ENCODE measurements at places on chromosomes 12 and 14. TPM values are rescaled to one million over a fixed set of nuclear protein-coding genes. Genes with fewer than 3 reads are reported as not detected.
A peak's percentile ranks its signal among the peaks of the same experiment; 100 is the strongest.

FGD4 gene
- total RNA-seq, result 54.6 TPM

DNA sequence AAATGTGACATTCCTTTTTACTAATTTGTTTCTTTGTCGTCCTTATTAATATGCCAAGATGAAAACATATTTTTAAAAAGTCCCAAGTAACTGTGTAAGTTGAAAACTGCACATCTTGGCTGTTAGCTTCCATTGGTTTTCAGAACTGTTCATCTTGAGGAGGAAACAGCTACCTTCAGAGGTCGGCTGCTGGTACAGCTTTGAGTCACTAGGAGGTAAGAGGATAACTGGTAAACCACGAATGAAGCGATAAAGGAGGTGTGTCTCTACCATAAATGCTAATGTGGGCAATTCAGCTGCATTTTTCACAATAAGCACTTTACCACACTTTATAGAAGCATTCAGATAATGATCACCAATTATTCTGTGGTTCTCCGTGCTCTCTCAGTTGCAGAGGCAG is 137.5 kb upstream of the KRAS start:
- DNase-seq, result no peak

GRCh38 chr14:79629411-79630287 is 581.7 kb downstream of the DIO2 start:
- no peak for DNase-seq

GRCh38 chr12:74790931-74791330 is 253.3 kb downstream of the ATXN7L3B start:
- DNase-seq, result no peak

DNA sequence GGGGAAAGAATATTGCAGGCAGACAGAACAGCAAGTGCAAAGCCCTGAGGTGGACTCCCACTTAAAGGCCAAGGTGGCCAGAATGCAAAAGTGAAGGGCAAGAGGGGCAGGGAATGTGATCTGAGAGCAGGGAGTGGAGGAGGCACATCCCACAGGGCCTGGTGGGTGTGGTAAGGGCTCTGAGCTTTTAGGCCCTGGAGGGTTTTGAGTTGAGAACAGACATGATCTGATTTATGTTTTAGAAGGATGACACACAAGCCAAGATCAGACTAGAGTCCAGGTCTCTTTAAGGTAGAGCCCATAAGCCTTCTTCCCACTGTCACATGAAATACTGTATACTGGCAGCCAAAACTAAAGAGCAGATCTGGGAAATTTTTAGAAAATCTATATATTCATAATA is 162.5 kb downstream of the SLC38A4 start:
- no peak for DNase-seq

DNA sequence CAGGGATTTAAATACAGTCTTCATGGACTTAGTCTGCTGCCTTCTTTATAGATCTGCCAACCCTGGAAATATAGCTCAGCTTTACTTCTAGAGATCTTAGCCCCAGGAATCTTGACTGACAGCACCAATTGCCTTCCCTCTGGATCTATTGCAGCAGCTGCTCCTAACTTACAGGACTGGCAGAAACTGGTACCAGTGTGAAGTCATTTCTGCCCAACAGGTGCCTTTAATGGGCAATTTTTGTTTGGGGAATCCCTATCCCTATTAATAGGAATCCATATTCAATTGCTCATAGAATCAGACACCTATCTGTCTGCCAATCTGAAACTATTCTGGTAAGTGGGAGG is 27.2 kb downstream of the SPX start:
- DNase-seq, result no peak

DNA sequence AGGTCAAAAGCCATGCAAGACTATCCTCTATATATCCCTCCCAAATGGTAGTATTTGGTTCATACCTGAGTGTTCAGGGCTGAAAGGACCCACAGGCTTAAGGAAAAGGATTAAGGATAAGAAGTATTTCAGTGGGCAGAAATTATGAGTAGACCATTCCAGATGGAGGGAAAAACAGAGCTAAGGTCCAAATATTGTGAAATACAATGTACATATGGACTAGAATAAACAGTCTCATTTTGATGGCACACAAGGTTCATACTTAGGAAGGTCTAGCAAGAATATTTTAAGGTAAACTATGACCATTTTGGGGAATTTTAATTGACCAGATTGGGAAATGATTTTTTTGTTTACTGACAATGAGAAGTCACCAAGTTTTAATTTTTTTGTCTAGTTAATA is 124.6 kb downstream of the PRKD1 start:
- DNase-seq, result no peak

WSCD2 gene
- total RNA-seq, result 33.0 TPM

KRT85 gene
- not detected for total RNA-seq

- no peak for DNase-seq
Observed at GRCh38 chr14:52263190-52263589, 4.3 kb upstream of the PTGDR start.

IQSEC3 gene
- 6.8 TPM for total RNA-seq

IL23A gene
- not detected for total RNA-seq

- no peak for DNase-seq
Observed at GRCh38 chr12:85662207-85662602, 174.0 kb downstream of the RASSF9 start.

- DNase-seq, result no peak
Observed at GRCh38 chr14:103656756-103657133, 27.7 kb downstream of the KLC1 start.

DNA sequence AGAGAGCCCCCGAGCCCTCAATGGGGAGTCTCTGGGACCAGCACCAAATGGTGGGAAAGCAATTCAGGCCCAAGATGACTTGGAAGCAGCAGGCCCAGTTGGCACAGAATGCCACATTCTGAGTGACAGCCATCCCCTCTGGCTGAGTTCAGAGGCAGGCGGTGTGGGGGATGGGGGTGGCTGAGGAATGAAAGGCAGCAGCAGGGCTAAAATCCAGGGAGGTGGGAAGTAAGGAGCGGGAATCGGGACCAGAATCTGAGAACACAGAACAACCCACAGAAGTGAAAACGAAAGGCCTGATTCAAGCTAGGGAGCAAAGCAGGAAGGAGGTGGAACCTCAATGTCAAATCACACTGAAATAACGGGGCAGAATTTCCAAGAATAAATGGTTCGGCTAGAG is 171.2 kb downstream of the CALM1 start:
- peak; percentile 70 for DNase-seq

- no peak for DNase-seq
Observed at GRCh38 chr14:101370593-101371569, 190.4 kb upstream of the DIO3 start.

ACOT6 gene
- not detected for total RNA-seq

COX8C gene
- total RNA-seq, result not detected

DIO2 gene
- 2.4 TPM for total RNA-seq

GRCh38 chr12:53048033-53048779 is 1.7 kb upstream of the TNS2 start:
- peak; percentile 80 for DNase-seq

DNA sequence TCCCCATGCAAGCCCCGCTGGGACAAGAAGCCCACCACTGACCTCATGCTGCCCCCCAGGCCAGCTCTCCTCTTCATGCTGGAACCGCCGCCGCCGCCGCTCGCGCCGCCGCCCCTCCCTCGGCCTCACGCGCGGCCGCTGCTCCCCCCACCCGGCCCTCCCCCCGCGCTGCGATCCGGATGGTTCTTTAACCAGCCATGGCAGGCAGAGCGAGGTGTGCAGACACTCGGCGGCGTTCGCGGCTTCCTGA is at the start of gene DCAF5:
TSS of gene DCAF5 (minus strand) at position 218 of the 250 bp plus-strand sequence. CDS start at position 77, 141 bp downstream.
- peak; percentile 94 for DNase-seq

- DNase-seq, result no peak
Observed at GRCh38 chr12:110546339-110546738, 36.8 kb downstream of the PPTC7 start.

DNA sequence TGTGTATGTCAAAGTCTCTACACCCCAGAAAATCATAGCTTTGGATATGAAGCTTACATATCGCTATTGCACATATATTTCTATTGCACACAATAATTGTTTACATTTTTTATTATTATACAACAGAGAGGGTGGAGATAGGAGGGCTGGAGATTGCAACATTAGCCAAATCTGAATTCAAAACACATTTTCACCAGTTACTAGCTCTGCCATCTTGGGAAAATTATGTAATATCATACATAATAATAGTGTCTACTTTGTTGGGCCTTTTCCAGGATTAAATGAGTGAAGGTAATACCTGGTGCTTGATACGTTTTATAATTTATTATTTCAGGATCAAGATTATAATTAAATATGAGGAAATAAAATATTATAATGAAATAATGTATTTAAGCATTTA is 507.4 kb upstream of the TBX3 start:
- no peak for DNase-seq

MSRB3 gene
- 64.2 TPM for total RNA-seq

MYRFL gene
- not detected for total RNA-seq

EGLN3 gene
- 10.9 TPM for total RNA-seq

DNAJC22 gene
- total RNA-seq, result not detected

DNA sequence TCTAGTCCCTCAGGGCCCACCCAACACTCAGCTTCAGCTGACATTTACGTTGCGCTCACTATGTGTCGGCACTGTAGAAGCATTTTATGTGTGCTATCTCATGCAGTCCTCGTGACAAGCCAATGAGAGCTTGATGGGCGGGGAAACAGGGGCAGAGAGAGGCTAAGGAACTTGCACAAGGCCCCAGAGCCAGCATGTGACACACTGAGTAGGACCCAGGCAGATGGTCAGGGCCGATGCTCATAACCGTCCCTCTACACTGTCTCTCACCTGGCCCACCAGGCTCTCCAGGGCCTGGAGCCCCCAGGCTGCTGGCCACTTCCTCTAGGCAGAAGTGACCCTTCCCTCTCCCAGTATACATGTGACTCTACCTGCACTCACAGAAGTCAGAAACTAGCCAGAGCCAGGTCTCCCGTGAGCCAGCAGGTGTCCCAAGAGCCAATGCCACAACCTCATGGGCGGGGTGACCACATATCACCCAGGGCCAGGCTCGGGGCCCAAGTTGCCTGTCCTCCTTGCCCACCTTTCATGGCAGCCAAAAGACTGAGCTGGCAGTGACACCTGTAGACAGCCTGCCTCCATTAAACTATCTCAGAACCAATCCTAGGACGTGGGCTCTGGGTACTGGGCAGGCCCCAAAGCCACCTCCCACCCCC is 38.3 kb downstream of the TTC7B start:
- DNase-seq, result no peak

DLK1 gene
- 0.22 TPM for total RNA-seq

DNA sequence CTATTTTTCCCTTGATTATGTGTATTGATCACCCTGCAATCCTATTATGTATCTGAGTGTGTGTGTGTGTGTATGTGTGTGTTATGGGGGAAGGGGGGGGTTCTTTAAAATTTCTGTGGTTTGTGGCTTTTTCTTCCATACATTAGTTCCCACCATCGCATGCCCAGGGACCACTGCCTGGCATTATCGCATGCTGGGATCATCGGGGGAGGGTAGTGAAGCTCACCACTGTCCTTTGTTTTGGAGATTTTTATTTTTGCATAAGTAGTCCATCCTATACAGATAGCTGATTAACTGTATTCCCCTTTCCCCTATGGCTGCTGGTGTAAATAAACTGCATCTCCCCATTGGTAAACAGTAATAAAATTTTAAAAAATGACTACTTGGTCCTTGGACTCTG is 3.4 kb downstream of the ATXN7L3B start:
- DNase-seq, result no peak

GRCh38 chr12:76375939-76376338 is 27.7 kb upstream of the BBS10 start:
- no peak for DNase-seq

- peak; percentile 72 for DNase-seq
Observed at GRCh38 chr12:111404362-111405148, 1.2 kb upstream of the SH2B3 start.

- DNase-seq, result peak; percentile 75
Observed at GRCh38 chr12:120713861-120714482, 3.7 kb downstream of the UNC119B start.

DNA sequence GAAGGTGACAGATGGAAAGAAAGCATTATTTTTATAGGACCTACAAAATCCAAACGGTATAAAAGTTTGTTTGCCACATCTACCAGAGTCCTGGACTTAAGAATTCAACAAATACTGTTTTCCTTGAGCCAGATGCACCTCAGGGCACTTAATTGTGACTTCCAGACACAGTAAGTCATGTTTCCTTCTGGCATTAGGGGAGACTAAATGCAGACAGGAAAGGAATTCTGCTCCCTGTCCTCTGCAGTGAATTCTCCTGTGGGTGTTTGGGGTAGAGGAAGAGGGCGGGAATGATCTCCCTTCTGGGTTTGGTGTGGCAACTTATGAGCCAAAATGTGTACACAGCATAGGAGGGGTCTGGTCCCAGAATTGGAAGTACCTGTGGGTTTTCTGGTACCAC is 93.9 kb upstream of the ZDHHC17 start:
- no peak for DNase-seq

PTCSC3 gene
- not detected for total RNA-seq

NR4A1 gene
- 688 TPM for total RNA-seq

CHURC1 gene
- total RNA-seq, result 66.0 TPM

- no peak for DNase-seq
Observed at GRCh38 chr12:113479590-113480335, 8.1 kb upstream of the LHX5 start.

All from sciatic nerve (tissue), 2 donors.